BJ (cell line): ENCODE measurements at places on chromosomes 1 and 21. TPM values are rescaled to one million over a fixed set of nuclear protein-coding genes. Genes with fewer than 3 reads are reported as not detected.

GRCh38 chr1:186768906-186769305, 59.8 kb upstream of the PLA2G4A start:
- no peak for DNase-seq

DNA sequence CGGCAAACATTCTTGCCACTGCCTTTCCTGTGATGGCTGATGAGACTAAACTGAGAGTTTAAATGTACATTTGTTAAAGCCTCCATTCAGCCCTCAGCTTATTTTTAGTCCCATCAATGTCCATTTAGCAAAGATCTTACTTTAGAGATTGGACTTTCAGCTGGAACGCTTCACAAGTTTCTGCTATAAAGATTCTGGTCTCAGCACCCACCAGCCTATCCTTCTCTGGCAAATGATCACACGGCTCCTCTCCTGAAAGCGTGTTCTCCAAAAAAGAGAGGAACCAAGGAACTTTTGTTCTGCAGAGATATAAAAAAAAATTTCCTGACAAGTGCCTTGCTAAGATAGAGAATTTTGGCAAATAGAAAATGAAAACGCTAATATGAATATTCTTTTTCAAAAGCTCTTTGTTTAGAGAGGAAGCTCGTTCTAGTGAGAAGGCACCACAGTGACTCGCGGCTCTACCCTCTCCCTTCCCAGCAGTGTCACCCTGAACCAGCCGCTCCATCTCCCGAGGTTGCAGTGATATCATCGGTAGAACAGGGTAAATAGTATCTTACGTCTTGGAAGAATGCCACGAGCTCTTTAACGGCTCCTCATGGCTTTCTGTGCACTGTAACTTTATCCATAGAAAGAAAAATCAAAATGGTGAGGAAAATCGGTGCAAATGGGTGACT, 200.2 kb downstream of the APP start:
- no peak for DNase-seq

- no peak for DNase-seq
Measured at GRCh38 chr1:144101397-144102045, 129.7 kb upstream of the FAM72C start.

GRCh38 chr1:50930965-50931737, 28.9 kb downstream of the FAF1 start:
- no peak for DNase-seq

DNA sequence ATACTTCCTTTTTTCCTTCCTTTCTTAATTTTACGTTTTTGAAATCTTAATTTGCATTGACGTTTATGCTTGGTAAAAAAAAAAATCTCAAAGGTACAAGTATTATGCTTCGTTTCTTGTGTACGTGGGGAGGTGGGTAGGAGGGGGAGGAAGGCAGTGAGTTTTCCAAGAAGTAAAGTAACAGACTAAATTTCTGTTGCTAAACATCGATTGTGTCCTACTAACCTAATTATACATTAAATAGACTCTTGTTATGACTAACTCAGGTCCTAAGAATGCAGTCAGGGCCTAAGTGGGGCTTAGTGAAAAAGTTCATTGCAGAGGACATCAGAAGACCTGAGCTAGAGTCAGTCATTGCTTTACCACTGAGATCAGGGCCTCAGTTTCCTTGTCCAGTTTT, 17.5 kb downstream of the NEK7 start:
- DNase-seq = no peak

DNA sequence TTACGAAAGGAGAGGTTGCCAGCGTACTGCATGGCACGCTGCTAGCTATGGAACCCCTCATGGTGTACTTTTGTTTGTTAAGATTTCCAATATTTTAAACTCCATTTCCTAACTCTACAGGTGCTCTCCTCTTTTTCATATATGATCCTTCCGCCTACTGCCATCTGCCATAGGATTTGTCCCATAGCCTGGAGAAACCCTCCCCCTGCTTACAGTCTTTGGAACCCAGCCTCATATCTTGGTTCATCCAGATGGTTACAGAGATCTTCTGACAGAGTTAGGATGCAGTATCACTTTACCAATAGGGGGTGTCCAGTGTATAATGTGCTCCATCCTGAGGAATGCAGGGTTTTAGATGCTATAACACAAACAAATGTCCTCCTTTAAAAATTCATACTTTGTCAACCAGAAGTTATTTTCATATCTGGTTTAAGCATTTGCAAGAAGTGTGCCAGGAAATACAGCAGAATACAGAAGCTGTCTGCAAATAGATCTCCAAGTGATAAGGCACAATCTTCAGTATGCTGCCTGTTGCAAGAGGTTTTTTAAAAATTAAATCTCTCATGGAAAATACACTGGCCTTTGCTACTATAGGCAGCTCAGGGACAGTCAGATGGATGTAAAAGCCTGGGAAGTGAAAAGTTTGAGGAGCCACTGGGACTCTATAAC, 377.8 kb downstream of the KCNH1 start:
- DNase-seq = peak; percentile 19

GRCh38 chr21:43936247-43936967, 71.4 kb downstream of the AGPAT3 start:
- no peak for DNase-seq

Gene FOXO6
- 0.02 TPM in 1 of 2 replicates, not detected in the other for polyA plus RNA-seq

Gene TRIM45
- polyA plus RNA-seq = 3.3 and 3.8 TPM in 2 replicates

Gene PRAMEF7
- not detected in 2 replicates for polyA plus RNA-seq

Gene KLHDC9
- 3.9 and 5.8 TPM in 2 replicates for polyA plus RNA-seq

Gene FMO5
- polyA plus RNA-seq = 0.39 and 0.60 TPM in 2 replicates

Gene PTAFR
- 0.10 and 0.20 TPM in 2 replicates for polyA plus RNA-seq

Gene CFHR5
- polyA plus RNA-seq = not detected in 2 replicates

Gene CYP4A22
- polyA plus RNA-seq = not detected in 2 replicates

Gene ZC3H12A
- polyA plus RNA-seq = 4.8 and 8.9 TPM in 2 replicates
